Renal cortical epithelial cell (primary cell): ENCODE measurements at places on chromosomes 4 and X.

DNA sequence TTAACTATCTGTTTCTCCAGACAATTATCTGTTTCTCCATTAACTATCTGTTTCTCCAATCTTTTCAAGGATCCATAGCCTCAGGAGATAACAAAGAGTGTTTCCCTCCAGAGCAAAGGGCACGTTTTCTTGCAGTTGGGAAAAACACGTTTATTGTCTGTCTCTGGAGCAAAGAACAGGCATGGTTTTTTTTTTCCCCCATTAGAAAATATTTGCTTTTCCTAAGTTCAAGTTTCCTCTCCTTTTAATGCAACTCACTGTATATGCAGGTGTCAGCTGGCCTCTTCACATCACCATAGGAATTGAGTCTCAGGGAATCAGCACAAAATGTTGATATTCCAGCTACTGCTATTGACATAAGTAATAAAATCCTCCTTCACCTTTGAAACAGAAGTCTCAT lies 984.4 kb downstream of the RAB28 start:
- no peak for DNase-seq

DNA sequence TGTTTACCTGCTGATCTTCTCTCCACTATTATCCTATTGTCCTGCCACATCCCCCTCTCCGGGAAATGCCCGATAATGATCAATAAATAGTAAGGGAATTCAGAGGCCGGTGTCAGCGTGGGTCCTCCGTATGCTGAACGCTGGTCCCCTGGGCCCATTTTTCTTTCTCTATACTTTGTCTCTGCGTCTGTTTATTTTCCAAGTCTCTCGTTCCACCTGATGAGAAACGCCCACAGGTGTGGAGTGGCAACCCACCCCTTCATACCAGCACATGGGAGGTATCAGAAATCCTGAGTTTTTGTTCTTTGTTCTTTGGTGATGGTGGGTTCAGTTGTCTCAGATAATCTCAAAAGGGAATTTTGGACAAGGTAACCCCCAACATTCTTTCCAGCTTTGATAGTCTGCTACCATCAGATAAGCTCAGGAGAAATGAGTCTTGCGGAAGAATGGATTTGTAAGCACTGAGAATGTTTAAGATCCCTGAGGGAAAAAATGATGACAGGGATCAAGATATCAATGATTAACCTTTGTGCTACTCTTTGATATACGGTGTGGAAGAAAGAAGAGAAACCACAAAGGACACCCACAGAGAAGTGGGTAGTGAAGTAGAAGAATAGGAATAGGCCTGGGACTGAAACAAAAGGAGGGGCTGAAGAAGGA lies 117.9 kb downstream of the CEP44 start:
- DNase-seq, result peak; percentile 95

DNA sequence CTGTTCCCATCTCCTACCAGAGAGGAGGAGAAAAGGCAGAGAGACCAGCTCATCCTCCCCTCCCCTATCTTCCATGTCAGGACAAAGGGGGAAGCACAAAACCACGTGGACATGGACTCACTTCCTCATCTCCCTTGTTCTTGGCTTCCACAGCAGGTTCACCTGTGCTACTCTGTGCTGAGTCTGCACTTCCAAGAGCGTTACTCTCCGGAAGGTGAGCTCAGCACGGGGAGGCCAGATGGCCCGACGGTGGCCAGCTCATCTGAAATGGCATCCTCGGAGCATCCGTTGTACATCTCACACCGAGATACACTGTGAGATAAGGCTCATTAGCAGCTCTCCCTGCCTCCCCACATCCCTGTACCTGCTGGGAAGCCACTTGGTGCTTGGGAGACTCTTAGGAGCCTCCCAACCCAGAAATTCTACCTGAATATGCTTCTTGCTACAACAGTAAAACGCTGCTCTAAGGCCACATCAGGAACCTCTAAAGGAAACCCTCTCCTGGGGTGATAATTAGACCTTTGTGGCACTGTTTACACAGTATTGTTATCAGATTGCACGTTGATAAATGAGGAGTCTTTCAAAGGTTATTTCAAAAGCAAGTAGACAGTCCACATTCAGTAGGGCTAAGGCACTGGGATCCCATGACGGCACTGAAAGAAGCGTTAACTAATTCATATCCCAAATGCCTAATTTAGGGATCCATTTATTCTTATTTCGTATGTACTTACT lies 19.4 kb downstream of the LGI2 start:
- no peak for DNase-seq

DNA sequence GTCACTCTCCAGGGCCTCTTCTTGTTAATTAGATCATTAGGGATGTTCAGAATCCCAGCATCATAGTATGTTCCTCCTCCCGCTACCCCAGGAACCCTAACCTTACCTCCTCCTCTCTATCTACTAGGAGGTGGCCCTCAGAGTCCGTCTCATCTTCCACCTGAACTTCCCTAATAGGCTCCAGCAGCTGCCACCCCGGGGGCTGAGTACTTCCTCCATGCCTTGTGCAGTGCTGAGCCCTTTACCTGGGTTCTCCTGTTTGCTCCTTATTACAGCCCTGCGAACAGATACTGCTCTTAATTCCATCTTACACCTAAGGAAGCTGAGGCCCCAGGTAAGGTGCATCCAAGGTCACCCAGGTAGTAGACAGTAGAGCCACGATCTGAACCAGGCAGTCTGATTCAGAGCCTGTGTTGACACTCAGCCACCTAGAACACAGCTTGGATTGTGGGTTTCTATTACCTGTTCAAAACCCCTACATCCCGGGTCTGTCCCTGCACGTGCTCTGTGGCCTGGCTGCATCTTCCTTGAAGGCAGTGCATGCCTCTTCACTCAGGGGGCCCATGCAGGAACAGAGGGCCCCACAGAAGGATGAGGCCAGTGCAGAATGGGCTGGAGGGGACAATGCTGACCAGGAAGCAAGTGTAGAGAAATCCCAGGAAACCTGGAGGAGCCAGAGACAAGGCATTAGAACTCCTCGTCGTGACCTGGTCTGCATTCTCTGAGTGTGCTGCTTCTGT lies 51.4 kb upstream of the MSANTD1 start:
- DNase-seq, result no peak

GRCh38 chr4:10688846-10689245 lies 4.3 kb upstream of the CLNK start:
- no peak for DNase-seq

DNA sequence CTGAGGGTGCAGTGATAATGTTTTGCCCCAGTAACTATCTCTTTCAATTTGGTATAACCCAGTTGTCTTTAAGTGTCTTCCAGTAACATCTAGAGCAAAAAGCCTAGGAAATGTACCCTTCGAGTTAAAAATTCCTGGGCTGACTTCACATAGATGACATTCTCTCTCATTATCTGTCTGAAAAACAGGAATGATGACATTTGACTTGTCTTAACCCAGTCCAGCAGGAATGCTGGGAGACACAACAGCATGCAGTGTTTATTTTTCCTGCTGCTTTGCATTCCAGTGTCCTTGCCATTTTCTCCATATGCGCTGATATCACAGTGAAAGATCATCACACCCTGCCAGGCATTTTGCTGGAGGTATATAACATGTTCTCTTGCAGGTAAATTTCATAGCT lies 130.0 kb downstream of the SOWAHB start:
- DNase-seq, result no peak
